HEK293T (cell line): ENCODE measurements at places on chromosomes 12 and 14.
A peak's percentile ranks its signal among the peaks of the same experiment; 100 is the strongest.

DNA sequence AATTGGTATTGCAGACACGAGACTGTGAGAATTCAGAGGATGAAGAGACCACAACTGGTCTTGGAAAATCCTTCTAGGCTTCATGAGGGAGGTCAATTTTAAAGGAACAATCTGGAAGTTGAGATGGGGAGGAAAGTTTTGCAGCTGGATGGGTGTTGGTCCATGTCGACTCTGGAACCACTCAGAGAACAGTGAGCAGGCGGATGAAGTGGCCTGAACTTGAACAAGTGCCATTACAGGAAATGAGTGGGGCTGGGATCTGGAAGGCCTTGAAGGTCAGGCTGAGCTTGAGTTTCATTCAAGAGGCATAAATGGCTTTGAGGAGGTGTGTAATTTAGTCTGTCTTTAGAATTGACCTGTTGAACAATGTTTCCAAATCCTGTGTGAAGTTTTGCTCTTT, 140.9 kb downstream of the GALC start:
- no peak for DNase-seq

- DNase-seq, result no peak
Observed at GRCh38 chr12:89950421-89950820, 241.8 kb upstream of the ATP2B1 start.

DNA sequence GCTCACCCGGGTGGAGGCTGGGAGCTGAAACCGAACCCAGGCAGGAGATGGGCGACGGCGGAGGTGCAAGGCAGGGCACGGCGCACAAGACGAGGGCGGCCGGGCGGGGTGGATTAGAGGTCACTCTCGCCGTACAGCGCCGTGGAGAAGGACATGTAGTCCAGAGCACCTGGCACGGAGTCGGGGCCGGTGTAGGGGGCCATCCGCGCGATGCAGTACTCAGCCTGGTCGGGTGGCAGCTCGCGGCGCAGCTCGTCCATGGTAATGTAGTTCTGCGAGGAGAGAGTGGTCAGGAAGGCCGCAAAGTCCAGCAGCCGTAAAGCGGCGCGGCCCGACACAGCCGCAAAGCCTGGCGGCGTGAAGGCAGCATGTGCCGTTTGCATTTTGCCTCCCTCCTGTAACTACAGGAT, 81.9 kb upstream of the ZFP36L1 start:
- DNase-seq, result no peak

- DNase-seq, result no peak
Observed at GRCh38 chr12:64900540-64900939, 76.1 kb downstream of the TBC1D30 start.

DNA sequence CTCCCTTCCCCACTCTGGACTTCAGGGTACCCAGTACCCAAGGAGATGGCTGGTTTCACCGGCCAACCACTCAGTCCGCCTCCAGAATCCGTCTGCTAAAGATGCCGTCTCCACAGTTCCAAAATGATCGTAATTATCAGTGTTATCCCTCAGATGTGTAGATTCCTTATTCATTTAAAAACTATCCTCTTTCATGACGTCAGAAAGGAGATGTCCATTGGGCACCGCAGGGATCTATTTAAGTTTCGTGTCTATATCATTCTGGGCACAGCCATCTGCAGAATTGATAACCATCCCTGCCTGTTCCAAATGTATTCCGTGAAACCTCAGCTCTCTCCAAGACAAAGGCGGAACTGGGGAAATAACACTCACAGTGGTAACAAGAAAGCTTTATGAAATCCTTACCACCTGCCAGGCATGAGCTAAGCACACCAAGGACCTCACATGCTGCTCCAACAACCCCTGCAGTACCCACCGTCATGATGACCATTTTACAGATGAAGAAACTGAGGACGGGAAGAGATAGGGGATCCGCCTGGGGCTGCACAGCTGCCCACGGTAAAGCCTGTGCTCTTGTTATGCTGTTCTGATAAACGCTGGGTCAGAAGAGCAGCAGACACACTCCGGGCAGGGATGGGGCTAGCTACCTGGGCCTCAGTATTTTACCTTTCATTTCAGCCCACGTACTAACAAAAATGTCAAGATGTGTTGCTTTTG, 90.0 kb downstream of the BCL11B start:
- DNase-seq, result no peak

DNA sequence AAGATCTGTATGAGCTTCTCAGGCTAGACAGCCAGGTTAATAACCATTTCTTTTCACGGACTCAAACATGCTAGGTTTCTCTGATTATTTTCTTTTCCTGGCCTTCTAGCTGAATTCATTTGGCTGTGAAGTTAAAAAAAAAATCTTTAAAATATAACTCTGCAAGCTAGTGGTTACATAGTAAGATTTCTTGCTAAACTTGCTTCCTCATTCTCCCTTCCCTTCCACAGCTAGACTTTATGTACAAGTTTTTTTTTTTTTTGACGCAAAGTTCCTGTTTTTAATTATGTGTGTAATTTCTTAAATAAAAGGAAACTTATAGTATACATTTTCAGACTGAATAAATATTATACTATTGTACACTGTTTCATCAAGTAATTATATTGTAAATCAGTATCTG, 145.4 kb downstream of the TMTC2 start:
- DNase-seq, result no peak

DNA sequence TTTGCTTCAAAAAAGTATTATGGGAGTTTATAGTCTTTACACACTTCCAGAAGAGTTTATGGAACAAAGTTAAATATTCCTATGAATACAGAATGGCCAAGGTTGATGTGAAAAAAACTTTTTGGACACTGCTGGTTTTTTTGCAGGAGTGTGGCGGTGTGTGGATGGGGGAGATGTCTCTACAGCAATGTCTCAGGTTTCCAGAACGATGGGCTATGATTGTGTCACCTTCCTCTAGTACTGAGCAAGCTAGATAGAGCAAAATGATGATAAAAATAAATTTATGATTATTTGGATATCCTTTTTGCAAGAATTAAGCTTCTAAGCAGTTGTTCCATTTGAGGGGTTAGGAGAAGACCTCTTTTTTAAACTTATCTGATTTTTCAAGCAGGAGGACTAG, 37.9 kb downstream of the FBXO34 start:
- DNase-seq, result no peak

- DNase-seq, result no peak
Observed at GRCh38 chr14:99156090-99156425, 115.9 kb downstream of the BCL11B start.

GRCh38 chr12:6688543-6688998, 604 bp downstream of the ZNF384 start:
- no peak for DNase-seq

- DNase-seq, result no peak
Observed at GRCh38 chr12:33634544-33634943, 194.9 kb upstream of the SYT10 start.

- no peak for DNase-seq
Observed at GRCh38 chr12:80268924-80269749, 169.8 kb downstream of the OTOGL start.

DNA sequence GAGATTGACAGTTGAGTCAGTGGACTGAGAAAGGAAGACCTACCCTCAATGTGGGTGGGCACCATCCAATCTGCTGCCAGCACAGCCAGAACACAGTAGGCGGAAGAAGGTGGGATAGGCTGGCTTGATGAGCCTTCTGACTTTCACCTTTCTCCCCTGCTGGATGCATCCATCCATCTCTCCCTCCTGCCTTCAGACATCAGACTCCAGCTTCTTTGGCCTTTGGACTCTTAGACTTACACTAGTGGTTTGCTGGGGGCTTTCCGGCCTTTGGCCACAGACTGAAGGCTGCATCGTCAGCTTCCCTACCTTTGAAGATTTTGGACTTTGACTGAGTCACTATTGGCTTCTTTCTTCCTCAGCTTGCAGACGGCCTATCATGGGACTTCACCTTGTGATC, 456.5 kb upstream of the MIS18BP1 start:
- DNase-seq, result no peak

GRCh38 chr14:81449114-81449513, 49.0 kb upstream of the STON2 start:
- DNase-seq, result no peak

GRCh38 chr12:32290411-32290810, 108.9 kb upstream of the FGD4 start:
- DNase-seq, result no peak

DNA sequence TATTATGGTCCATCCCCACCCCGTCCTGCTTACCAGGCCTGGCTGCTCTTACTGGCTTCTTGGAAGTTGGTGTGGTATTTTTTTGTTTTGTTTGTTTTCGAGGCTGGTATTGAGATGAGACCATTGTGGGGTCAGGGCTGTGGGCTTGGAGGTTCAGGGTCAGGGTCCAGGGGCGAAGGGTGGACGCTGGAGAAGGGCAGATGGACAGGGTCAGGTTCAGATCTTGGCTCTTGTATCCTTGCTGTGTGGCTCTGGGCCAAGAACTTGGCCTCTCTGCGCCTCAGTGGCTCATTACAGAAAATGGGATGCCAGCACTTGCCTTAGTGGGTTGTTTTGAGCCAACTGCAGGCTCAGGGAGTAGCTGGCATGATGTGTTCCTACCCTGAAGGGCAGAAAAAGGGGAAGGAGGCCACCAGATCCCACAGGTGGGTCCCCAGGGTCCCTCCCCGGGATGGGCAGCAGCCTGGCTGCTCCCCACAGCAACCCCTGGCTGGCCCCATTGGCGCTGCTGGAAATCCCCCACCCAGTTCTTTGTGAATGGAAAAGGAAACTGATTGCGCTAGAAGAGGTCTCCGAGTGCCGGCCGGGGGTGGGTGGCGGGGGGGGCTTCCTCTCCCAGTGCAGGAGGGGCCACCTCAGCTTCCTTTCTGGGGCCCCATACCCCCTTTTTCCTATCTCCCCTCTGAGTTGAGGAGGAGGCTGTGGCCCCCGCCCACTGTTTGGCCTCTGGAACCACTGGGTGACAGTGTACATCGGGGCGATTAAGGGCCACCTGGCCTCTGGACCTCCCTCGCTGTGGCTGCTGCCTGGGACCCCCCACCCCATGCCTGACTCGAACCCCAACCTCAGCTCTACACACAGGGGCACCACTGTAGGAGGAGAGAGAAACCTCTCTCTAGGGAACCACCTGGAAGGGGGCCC, 25.0 kb downstream of the SH2B3 start:
- DNase-seq, result no peak

DNA sequence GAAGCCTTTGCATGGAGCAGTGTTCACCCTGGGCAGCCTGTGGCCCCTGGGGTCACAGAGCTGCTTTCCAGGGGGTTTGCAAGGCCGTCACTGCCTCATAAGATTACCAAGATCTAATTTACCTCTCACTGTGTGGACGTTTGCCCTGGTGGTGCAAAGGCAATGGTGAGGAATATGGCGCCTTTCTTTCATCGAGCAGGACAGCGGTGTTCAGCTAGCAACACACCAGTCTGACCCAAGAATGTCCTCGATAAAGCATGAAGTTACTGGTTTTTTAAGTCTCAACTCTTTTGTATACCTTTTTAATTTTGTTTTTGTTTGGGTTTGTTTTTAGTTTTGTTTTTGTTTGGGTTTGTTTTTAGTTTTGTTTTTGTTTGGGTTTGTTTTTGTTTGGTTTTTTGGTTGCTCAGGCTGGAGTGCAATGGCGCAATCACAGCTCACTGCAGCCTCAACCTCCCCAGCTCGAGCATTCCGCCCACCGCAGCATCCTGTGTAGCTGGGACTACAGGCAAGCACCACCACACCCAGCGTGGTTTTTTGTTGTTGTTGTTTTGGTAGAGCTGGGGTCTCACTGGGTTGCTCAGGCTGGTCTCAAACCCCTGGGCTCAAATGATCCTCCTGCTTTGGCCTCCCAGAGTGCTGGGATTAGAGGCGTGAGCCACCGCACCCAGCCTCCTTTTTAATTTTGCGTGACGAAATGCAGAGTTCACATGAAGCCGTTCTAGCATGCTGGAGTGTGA, 57.9 kb downstream of the PPP2R5C start:
- no peak for DNase-seq

GRCh38 chr12:81668475-81668874, 90.7 kb downstream of the PPFIA2 start:
- no peak for DNase-seq

DNA sequence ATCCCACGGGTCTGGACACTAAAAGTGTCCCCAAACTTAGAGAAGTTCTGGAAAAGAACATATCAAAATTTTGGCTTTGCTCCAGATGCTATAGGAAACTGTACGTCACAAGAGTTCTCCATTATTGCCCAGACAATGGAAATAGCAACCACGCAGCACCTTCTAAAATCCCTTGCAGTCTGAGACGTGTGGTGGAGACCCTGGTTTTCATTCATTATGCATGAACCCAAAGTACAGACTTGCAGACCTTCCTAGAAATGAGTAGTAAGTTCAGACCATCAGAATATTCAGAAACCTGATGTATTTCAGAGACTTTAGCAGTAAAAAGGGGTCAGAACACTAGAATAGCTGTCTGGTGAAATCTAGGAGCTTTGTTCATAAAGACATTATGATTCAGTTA, 50.0 kb upstream of the BCL2L14 start:
- DNase-seq, result no peak

DNA sequence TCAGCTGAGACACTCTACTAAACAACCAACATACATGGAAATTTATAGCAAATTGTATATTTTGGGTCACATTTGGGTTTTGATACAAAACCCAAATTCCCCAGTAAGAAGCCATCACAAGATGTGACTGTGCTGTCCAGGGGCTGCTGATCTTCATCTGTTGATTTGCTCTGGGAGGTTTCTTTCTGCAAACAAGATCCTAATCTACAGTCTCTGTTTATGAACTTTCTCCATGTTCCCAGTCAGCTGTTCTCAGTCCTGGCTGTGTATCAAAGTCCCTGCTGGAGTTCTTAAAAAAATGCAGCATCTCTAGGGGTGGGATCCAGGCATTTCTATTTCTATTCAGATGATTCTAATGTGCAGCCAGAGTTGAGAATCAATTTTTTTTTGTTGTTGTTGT, 85.1 kb downstream of the ATP23 start:
- no peak for DNase-seq

DNA sequence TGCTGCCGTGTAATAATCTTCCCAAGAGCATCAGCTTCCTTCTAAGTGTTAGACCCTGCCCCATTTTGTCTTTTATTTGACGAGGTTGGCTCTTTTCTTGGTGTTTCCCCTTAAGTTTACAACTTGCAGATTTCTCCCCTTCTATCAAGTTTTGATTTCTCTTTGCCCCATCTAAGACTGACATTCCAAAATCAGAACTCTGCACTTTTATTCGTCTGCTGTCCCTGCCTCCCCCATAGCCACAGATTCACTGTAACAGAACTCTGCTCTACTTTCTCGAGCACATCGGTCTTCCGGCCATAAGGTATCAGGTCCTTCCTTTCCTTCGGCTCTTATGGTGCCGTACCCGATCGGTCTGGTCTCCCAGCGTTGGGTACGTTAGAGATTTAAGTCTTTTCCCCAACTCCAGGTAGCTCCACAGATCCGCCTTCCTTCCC, 563 bp downstream of the DCP1B start:
- DNase-seq, result no peak

- peak; percentile 70 for DNase-seq
Observed at GRCh38 chr12:26125400-26126339, 833 bp upstream of the BHLHE41 start.

- no peak for DNase-seq
Observed at GRCh38 chr14:90601563-90601962, 204.7 kb downstream of the CALM1 start.
